ENCODE measurements at places on chromosomes 3 and 15. TPM values are rescaled to one million over a fixed set of nuclear protein-coding genes. Genes with fewer than 3 reads are reported as not detected.

Gene ZNF502
- total RNA-seq = 3.8 TPM

GRCh38 chr3:129855832-129856419, 37.6 kb downstream of the TMCC1 start:
- H3K27ac ChIP-seq = peak overlapping the region; percentile 84
- H3K4me3 ChIP-seq = no peak overlapping the region
- 0 out of 2 replicates have a peak, but pooled peaks cover 4% of the 10 kb centered on the region for H3K36me3 ChIP-seq
- H3K4me1 ChIP-seq = peaks cover 19% of the 10 kb centered on the region

GRCh38 chr3:117848606-117849005, 1139.0 kb downstream of the TUSC7 start:
- peaks cover 11% of the 10 kb centered on the region for H3K4me1 ChIP-seq
- H3K36me3 ChIP-seq = no peaks in the 10 kb centered on the region
- H3K27me3 ChIP-seq = no peaks in the 10 kb centered on the region
- no peak overlapping the region for H3K4me3 ChIP-seq
- H3K27ac ChIP-seq = no peak overlapping the region

- no peaks in the 10 kb centered on the region for H3K27me3 ChIP-seq
- no peak overlapping the region for H3K27ac ChIP-seq
- DNase-seq = no peak
Measured at GRCh38 chr3:8838234-8838633, 68.8 kb upstream of the OXTR start.

- no peak overlapping the region for H3K27ac ChIP-seq
- DNase-seq = no peak
- no peak overlapping the region for H3K4me3 ChIP-seq
Measured at GRCh38 chr15:43135351-43135750, 2.0 kb downstream of the TMEM62 start.

- no peaks in the 10 kb centered on the region for H3K36me3 ChIP-seq
- H3K4me1 ChIP-seq = peaks cover 7% of the 10 kb centered on the region
- H3K4me3 ChIP-seq = no peak overlapping the region
- H3K27me3 ChIP-seq = peaks cover 3% of the 10 kb centered on the region
Measured at GRCh38 chr3:58580826-58581327, 3.7 kb upstream of the FAM107A start.

Data from GM23248 (cell line).